ENCODE measurements at places on chromosomes 2 and 18.

- no peak for DNase-seq
Observed at GRCh38 chr18:42412281-42412680, 457.2 kb downstream of the PIK3C3 start.

GRCh38 chr2:168596881-168597655, 141.0 kb downstream of the CERS6 start:
- DNase-seq: no peak

GRCh38 chr2:207092818-207093217, 72.9 kb downstream of the KLF7 start:
- DNase-seq: no peak

GRCh38 chr2:134235510-134236144, 18.2 kb upstream of the MGAT5 start:
- DNase-seq: no peak

GRCh38 chr2:231169488-231169887, 28.9 kb upstream of the ARMC9 start:
- DNase-seq: no peak

DNA sequence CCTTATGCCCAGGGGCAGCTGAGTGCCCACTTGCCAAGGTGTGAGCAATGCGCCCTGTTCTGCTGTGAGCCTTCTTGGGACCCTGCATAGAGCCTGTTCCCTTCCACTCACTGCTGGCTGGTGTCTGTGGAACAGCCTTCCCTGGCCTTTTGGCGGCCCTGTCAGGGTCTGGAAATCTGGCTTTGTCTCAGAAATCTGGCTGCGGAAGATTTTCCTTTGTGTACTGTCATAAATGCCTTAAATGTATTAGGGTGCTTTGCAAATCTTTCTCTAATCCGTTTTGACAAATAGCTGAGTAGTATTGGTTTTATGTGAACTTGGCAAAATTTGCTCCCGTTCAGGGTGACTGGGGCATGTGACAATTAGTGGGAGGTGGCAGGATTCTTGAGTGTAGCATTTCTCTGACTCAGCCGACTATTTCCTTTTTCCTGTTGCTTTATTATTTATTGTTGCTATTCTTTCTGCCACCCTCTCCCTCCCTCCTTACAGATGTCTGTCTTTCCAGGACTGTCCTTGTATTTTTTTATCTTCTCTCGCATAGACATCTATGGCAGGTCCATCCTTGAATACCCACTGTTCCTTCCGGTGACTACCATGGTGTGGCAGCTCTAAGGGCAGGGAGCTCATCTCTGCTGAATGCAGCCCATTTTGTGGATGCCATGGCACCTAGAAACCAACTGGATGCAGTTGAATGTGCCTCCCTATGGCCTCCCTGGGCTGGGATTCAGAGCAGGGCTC, 41.8 kb downstream of the LDLRAD4 start:
- no peak for DNase-seq

- DNase-seq: no peak
Observed at GRCh38 chr18:13302040-13302439, 83.5 kb downstream of the LDLRAD4 start.

GRCh38 chr2:10390369-10390801, 57.7 kb downstream of the ODC1 start:
- DNase-seq: no peak

DNA sequence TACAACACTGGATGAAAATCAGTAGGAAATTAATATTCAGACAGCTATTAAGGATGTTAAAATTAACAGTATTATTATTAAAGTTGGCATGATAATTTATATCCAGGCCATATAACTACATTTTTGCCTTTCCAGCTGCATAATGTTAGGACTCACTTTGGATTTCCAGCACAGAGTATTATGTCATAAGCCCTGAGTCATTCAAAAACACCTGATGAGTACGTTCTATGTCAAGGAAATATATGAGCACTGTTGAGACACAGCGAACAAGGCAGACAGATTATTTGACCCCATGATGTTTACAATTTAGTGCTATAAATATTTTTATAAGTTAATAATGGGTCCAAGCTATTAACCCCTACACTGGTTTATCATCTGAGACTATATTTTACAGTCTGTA, 59.8 kb upstream of the RIT2 start:
- DNase-seq: no peak

DNA sequence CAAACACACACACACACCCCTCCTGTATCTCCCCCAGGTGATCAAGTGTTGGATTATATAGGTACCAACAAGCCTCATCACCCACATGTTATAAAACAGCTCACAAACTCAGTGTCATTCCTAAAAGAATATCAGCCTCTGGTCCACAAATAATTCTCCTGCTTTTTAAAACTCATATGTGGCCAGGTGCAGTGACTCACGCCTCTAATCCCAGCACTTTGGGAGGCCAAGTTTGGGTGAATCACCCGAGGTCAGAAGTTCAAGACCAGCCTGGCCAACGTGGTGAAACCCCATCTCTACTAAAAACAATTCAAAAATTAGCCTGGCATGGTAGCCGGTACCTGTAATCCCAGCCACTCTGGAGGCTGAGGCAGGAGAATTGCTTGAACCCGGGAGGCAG, 87.8 kb downstream of the LRATD1 start:
- DNase-seq: no peak

DNA sequence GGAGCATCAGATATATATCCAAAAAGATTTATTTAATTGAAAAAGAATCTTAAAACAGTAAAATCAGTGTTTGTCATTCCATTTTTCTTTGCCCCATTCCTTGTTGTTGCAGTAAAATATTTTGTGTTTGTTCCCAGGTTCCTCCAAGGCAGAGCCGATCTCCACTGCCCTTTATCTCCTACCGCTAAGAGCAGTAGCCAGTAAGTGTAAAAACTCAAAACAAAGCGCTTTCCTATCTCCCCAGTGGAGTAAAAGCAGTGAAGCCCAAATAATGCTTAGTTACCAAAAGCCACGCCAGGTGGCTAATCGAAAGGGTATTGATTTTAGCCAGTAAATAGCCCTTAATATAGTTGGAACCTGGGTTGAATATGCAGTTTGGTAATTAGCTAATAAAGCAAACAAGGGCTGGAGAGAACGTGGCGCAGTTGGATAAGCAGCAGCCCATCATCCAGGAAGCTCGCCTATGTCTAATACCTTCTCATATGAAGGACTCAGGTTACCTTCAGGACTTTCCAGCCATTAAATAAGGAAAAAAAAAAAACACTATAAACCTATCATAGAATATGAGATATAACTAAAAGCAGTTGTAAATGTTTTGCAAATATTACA, 12.4 kb upstream of the GPD2 start:
- no peak for DNase-seq

GRCh38 chr2:29314816-29315571, 199.8 kb downstream of the CLIP4 start:
- DNase-seq: no peak

- no peak for DNase-seq
Observed at GRCh38 chr2:216430811-216431530, 18.7 kb downstream of the SMARCAL1 start.

- no peak for DNase-seq
Observed at GRCh38 chr2:45946023-45946422, 294.5 kb downstream of the PRKCE start.

DNA sequence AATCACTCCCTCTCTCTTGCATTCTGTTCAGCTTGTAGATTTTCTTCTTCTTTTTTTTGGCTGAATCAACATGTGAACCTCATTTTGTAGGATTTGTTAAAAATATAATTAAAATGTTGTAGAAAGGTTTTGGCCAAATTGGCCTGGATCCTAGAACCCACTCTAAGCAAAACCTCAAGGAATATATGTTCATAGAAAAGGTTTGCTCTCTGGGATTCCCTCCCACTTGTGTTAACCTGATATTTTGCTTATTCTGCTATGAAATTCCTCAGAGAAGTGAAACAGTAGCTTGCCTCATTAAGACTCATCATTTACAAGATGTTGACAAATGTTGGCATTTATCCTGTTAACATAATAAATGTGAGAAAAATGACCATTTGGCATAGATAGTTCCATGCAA, 456.7 kb downstream of the TMEM182 start:
- no peak for DNase-seq

GRCh38 chr2:86429335-86429734, 11.8 kb upstream of the KDM3A start:
- DNase-seq: no peak

- no peak for DNase-seq
Observed at GRCh38 chr18:22674272-22674671, 256.6 kb upstream of the CTAGE1 start.

DNA sequence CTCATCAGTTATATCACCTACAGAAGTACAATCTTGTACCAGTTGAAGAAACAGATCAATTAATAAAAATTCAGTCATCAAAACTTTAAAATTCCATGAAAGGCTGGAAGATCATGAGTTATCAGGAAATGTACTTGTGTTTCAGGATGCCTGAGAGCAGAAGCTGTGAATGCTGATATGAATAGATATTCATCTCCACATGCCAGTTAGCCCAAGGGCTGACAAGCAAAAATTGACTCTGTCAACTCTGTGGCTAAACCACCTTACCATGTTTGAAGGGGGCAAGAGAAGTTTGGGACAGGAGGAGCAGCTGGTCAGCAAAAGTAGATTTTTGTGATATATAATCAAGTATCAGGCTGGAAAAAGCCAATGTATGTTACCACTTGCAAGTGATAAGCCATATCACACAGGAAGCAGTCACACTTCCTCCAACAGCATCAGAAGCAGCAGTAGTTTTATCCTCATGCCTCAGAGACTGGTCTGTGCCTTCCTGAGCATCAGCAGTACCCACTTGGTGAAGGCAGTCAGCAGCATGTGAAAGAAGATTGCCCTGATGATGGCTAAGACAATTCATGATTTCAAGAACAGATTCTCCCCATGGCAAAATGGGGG, 328.2 kb upstream of the CNTNAP5 start:
- no peak for DNase-seq

GRCh38 chr2:238163481-238164198, 4.9 kb downstream of the ERFE start:
- no peak for DNase-seq

DNA sequence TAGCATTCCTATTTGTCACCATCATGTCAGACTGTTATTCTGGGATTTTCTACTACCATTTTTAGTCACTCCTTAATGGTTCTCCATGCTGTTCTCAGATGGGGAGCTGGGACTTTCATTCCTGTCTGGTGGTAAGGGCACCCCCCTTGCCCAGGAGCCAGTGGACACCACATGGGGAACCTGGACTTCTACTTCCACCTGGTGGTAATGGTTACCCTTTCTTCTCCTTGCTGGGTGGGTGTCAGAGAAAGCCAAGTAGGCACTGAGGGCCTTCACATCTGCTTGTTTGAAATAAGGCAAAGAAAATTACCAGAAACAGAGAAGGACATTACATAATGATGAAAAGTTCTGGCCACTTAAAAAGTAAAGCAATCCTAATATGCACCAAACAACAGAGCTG, 239.8 kb downstream of the FHOD3 start:
- no peak for DNase-seq

GRCh38 chr2:30527411-30527810, 80.4 kb downstream of the LCLAT1 start:
- DNase-seq: no peak

DNA sequence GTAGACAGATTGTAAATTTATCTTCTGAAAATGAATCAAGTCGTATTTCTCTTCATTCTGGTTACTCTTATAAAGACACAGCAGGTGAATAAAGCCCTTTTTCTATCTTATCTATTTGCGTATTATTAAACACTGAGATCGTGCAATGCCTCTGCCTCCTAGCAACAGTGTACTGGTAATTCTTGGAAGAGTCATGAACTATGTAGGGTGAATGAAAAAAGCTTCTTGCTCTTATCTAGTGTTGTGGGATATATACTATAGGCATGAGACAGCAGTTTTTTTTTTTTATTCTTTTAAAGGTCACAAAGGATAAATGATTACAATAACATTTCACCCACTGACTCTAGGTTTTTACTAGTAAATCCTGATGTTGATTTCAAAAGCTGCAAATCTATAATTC, 324.2 kb downstream of the PDE11A start:
- DNase-seq: no peak

DNA sequence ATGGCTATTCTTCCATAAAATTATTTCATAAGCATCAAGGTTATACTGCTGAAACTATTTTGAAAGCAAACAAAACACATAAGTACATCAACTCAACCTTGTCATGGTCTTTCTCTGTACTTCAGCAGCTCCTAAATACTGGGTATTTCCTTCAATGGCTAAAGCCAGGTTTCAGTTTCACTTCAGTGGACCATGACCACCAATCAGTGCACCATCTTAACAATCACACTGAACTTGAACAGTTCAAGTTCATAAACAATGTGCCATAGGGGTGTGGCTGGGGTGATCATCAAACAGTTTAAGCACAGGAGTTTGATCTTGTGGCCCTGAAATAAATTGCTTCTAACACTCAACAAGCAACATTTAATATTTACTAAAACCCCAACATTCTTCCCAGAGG, 124.1 kb upstream of the FIGN start:
- DNase-seq: no peak

GRCh38 chr2:237445611-237446337, 31.8 kb upstream of the COL6A3 start:
- no peak for DNase-seq

Data from NCI-H2081 treated with DMSO at 0.1 percent for 48 hours (cell line).